Naive thymus-derived CD4-positive, alpha-beta T cell (primary cell): ENCODE measurements at places on chromosomes 16 and 17.

DNA sequence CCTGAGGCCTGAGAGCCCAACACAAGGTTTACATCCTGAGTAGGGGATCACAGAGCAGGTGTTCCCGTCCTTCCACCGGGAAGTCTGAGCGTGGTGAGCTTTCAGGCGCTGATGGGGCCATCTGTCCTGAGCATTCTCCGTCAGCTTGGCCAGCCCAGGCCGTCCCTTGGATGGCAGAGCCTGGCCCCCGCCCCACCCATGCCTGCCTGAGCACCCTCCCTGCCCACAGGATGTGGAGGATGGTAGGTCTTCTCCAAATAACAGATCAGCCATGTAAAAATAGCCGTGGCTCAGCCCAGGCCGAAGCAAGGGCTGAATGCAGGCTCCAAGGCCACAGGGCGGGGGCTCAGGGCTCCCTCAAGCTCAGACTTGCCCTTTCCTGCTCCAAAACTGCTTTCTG, 20.2 kb downstream of the SPNS2 start:
- no peak for DNase-seq
- no peak overlapping the region for H3K4me3 ChIP-seq
- no peaks in the 10 kb centered on the region for H3K4me1 ChIP-seq
- no peaks in the 10 kb centered on the region for H3K27me3 ChIP-seq

- no peak overlapping the region for H3K4me3 ChIP-seq
- DNase-seq: no peak
Observed at GRCh38 chr16:9772526-9773225, 409.6 kb downstream of the GRIN2A start.

DNA sequence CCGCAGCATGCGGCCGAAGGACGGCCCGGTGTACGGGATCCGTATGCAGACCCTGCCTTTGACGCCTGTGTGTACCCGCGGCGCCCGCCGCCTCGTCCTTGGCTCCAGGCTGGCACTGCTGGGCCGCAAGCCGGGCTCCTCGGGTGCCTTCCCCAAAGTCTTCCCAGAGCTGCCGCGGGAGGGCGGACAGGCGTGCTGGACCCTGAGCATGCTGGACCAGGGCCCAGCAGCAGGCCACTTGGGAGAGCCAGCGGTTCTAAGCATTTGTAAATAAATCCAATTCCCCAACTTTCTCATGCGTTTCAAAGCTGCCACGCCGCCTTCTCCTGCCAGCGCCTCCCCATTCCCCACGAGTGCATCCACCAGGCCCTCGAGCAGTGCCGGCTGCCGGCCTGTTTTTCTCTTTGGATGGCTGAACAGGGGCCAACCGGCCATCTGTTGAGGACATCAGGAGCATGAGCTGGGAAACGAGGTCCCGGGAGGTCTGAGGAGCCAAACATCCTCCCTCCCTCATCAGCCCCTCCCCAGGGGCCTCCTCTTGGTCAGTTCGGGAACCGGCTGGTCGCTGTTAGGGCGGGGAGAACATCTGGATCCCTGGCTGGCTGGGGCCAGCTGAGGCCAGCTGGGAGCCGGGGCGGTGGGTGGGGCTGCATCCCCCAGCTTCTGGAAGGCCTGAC, 20.5 kb upstream of the PABPN1L start:
- no peaks in the 10 kb centered on the region for H3K27me3 ChIP-seq
- DNase-seq: no peak
- H3K36me3 ChIP-seq: no peaks in the 10 kb centered on the region

- H3K36me3 ChIP-seq: no peaks in the 10 kb centered on the region
- H3K27me3 ChIP-seq: no peaks in the 10 kb centered on the region
- no peaks in the 10 kb centered on the region for H3K4me1 ChIP-seq
- no peak overlapping the region for H3K4me3 ChIP-seq
Observed at GRCh38 chr16:49095539-49095938, 186.1 kb downstream of the CBLN1 start.

DNA sequence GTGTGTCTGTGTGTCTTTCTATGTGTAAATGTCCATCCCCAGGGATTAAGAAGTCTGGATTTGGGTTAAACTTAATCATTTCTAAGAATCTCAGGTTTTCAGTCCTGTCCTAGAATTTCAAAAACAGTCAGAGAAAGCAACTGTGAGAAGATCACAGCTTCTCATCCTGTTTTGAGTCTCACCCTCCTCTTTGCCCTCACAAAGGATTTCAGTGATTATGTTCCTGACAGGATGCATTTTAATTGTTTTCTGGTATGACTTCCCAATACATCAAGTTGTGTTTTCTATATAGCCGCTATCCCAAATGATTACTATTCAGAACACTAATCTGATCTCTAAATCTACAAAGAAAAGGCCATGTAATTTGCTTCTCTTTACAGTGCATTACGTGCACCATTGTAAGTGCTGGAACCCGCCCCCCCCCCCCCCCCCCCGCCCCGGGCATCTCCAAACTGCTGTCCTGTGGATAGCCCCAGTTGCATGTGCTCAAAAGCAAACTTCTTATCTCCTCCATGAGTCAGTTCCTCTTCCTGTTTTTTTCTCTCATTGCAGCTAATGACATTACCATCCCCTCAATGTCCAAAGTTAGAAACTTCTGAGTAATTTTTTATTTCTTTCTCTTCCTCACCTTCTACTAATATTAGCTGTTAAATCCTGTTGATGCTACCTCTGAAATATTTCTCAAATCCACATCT, 73.9 kb downstream of the CDH13 start:
- H3K27ac ChIP-seq: no peak overlapping the region
- no peaks in the 10 kb centered on the region for H3K27me3 ChIP-seq
- no peaks in the 10 kb centered on the region for H3K4me1 ChIP-seq
- no peak for DNase-seq

DNA sequence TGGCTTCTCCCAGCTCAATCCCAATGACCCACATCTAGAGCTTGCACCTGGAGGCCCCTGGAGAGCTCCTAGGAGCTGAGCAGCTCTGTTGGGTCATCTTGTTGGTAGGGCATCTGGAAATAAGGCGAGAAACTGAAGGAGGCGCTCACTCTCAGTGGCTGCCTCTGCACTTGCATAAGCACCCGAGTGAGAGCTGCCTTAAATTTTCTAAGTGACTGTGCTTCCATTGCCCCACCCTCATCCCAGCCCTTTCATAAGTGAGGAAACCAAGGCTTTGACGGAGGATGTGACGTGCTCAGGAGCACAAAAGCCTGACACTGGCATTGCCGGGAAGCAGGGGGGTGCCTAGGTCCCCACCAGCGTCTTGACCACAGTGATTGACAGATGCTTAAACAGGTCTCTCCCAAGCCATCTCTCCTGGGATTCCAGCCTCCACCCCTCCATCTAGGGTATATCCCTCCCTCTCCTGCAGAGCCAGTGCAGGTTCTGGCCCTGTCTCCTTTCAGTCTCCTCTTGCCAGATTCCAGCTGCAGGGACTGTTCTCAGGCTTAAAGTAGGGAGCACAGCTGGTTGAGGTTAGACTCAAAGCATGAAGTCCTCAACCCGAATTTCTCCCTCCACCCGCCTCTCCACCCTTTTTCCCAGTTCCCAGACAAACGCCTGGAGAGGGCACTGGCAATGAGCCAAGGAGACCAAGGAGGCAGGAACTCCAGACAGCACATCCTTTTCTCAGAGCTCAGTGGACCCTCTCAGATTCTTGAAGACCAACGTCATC, 113.7 kb downstream of the IRX5 start:
- H3K4me3 ChIP-seq: no peak overlapping the region
- no peak for DNase-seq
- no peaks in the 10 kb centered on the region for H3K36me3 ChIP-seq
- no peaks in the 10 kb centered on the region for H3K4me1 ChIP-seq

- H3K27ac ChIP-seq: no peak overlapping the region
- H3K4me1 ChIP-seq: no peaks in the 10 kb centered on the region
- no peaks in the 10 kb centered on the region for H3K36me3 ChIP-seq
- no peaks in the 10 kb centered on the region for H3K27me3 ChIP-seq
Observed at GRCh38 chr16:74261068-74261467, 35.5 kb upstream of the PSMD7 start.

DNA sequence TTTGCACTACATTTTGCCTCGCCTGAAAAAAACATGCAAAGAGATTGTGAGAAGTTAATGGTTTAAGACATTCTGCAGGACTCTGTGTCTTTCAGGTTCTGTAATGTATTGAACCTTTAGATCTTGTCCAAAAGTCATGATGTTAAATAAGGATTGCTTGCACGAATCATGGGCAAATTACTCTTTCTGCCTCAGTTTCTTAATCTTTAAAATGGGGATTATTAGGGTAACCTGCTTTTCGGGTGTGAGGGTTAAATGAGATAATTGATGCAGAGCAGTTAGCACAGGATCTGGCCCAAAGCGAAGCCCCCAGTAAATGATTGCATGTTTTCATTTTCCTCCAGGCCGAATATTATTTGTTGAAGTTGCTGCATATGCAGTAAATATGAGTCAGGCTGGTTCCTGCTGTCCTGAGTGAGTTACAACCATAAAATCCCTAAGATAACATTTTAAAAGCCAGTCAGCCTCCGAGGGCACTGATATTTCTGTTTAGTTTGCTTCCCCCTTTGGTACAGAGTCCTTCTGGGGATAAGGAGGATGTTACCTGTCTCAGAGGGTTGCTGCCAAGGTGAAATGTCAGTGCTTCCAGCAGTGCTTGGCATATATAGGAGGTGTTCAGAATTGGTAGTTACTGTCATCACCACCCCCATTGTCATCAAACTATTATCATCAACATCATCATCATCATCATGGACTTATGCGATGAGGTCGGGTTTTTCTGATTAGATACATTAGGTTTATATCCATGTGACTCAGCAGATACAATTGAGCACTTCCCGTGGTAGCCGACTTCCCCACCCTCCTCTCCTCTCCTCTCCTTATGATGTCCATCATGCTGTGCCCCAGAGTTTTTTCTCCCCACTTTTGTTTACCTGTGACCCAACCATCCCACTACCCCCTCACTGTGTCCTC, 20.6 kb upstream of the ARHGAP17 start:
- no peaks in the 10 kb centered on the region for H3K36me3 ChIP-seq
- no peaks in the 10 kb centered on the region for H3K27me3 ChIP-seq
- peaks cover 13% of the 10 kb centered on the region for H3K4me1 ChIP-seq

GRCh38 chr17:76681222-76682137, 29.3 kb downstream of the MXRA7 start:
- peaks cover 25% of the 10 kb centered on the region for H3K4me1 ChIP-seq
- H3K27me3 ChIP-seq: no peaks in the 10 kb centered on the region
- no peaks in the 10 kb centered on the region for H3K36me3 ChIP-seq
- H3K4me3 ChIP-seq: no peak overlapping the region

- no peak for DNase-seq
- H3K4me3 ChIP-seq: no peak overlapping the region
- H3K4me1 ChIP-seq: no peaks in the 10 kb centered on the region
- H3K27ac ChIP-seq: no peak overlapping the region
- no peaks in the 10 kb centered on the region for H3K36me3 ChIP-seq
Observed at GRCh38 chr17:68576811-68577496, 24.2 kb downstream of the FAM20A start.

- H3K27me3 ChIP-seq: no peaks in the 10 kb centered on the region
- no peaks in the 10 kb centered on the region for H3K36me3 ChIP-seq
- H3K4me3 ChIP-seq: no peak overlapping the region
- H3K27ac ChIP-seq: no peak overlapping the region
- no peaks in the 10 kb centered on the region for H3K4me1 ChIP-seq
- DNase-seq: no peak
Observed at GRCh38 chr16:29686740-29687332, 7.9 kb downstream of the QPRT start.

DNA sequence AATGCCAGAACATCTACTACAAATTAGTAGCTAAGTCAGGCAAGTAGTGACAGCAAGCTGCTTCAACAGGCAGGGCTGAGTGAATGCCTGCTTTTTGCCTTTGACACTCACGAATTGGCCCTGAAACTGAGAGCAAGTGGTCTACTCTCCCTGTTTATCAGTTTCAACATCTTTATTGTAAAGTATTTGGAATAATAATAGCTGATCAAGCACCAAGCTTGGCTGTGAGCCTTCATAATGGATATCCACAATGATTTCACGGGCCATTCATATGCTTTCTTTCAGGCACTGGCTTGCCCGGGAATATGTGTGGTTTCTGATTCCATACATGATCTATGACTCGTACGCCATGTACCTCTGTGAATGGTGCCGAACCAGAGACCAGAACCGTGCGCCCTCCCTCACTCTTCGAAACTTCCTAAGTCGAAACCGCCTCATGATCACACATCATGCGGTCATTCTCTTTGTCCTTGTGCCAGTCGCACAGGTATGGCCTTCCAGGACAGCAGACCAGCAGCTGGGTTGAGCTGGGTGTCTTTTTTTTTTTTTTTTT, 5.2 kb downstream of the TLCD3A start:
- no peak overlapping the region for H3K27ac ChIP-seq
- no peaks in the 10 kb centered on the region for H3K27me3 ChIP-seq
- no peaks in the 10 kb centered on the region for H3K36me3 ChIP-seq
- DNase-seq: no peak

DNA sequence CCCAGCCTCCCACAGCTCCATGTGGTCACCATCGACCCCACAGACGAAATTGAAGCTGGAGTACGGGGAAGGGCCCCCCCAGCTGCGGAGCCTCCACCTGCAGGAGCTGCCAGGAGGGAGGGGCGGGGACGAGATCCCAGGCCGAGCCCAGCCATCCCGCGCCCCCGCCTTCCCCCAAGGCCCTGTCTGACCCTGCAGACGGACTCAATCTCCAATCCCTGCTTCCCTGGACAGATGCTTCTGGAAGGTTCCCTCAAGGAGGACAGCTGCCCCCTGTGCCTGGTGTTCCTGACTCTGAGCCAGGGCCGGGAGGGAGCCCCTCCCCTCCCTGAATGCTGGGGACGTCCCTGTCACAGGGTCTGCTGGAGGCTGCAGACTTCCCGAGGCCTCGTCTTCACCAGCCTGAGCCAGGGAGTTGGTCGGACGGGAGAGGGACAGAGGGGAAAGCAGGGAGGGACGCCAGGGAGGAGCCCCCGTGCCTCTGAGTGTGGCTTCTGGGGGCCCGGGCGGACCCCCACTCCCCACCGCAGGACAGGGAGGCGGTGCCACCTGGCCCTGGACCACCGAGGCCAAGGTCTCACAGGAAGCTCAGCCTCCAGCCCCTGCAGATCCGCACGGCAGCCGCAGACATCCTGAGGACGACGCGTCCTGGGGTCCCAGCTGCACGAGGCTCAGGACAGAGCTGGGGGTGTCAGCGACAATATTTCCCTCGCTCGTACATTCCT, 21.3 kb upstream of the C1QTNF8 start:
- no peak overlapping the region for H3K27ac ChIP-seq
- H3K27me3 ChIP-seq: no peaks in the 10 kb centered on the region
- H3K36me3 ChIP-seq: no peaks in the 10 kb centered on the region
- H3K4me1 ChIP-seq: no peaks in the 10 kb centered on the region

DNA sequence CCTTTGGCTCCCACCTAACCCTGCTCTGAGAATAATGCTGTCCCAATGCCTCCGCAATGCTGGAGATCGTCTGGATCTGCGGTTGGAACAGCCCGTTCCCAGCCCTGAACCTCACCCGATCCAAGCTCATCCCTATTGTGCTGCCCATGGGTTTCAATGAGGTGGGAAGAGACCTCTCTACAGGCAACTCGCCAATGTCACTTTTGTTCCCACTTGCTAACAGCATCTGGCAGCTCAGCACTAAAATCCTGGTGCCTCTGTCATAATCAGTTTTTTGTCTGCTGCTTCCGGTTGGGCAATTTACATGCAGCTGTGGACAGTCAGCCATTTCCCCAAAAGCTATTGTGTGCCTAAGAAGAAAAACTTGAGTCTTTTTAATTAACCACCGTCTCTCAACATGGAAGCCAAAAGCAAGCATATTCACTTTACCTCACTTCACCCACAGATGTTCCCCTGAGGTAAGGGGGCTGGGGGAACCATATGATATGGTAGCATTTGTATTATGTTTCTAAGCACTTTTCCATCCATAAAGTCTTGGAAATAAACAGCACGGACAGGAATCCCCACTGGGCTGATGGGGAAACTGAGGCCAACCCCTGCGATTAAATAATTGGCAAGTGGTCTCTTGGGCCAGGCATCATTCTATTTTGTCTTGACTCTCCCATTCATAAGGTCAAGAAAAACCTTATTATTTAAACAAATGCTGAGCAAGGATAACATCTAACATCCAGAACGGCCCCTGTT, 159.2 kb upstream of the CDH5 start:
- no peak overlapping the region for H3K4me3 ChIP-seq
- no peaks in the 10 kb centered on the region for H3K36me3 ChIP-seq
- no peak overlapping the region for H3K27ac ChIP-seq
- DNase-seq: no peak
- no peaks in the 10 kb centered on the region for H3K27me3 ChIP-seq
